ENCODE measurements at places on chromosomes 7 and 10.

- DNase-seq, result no peak
These were observed 13.2 kb downstream of the PCLO start for GRCh38 chr7:83149466-83149865.

GRCh38 chr10:118908557-118909256 is 120.8 kb upstream of the NANOS1 start:
- no peak for DNase-seq

- no peak for DNase-seq
These were observed 443.7 kb upstream of the LRRN3 start for GRCh38 chr7:110647266-110647665.

DNA sequence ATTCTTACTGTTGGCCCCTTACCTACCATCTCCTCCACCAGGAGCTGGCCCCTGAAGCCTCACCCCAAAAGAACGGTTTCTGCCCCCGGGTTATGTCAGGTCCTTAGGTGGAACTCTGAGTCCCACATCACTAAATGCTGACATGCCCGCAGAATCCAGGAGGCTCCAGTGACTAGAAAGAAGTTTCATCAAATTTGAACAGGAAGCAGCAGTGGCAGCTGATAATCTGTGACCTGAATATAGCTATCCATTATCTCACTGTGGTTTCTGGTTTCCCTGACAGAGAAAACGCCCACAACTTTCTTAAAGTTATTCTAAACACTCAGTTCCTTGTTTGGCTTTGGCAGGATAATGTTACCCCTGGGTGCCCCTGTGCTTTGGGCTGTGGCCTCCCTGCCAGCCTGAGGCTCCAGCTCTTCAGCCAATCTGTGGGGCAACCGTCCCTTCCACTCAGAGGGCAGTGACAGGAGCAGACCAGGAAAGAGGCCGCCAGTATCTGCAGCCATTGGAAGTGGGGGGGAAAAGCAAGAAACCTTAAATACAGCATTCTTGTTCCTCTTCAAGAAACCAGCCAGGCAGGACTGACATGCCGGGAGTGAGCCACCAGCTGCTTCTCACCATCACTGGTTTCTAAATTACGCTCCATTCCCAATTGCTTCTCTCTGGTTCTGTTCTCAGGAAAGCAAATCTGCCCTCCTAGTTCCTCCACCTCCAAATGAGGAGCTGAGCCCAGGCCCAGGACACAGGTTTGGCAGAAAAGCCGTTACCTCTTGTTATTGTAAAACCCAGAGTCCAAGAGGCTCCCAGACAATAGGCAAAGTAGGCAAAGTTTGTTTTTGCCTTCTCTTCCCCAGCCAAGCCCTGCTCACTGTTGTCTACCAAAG is 41.2 kb upstream of the VCL start:
- DNase-seq, result no peak

GRCh38 chr7:139118234-139118804 is 8.8 kb upstream of the ZC3HAV1 start:
- DNase-seq, result peak; percentile 89

GRCh38 chr7:148665221-148665620 is 33.5 kb upstream of the CUL1 start:
- DNase-seq, result no peak

- DNase-seq, result no peak
These were observed 189.7 kb downstream of the ZNF248 start for GRCh38 chr10:37667736-37668135.

- peak; percentile 80 for DNase-seq
These were observed 468.7 kb downstream of the KCNMA1 start for GRCh38 chr10:77168861-77169260.

DNA sequence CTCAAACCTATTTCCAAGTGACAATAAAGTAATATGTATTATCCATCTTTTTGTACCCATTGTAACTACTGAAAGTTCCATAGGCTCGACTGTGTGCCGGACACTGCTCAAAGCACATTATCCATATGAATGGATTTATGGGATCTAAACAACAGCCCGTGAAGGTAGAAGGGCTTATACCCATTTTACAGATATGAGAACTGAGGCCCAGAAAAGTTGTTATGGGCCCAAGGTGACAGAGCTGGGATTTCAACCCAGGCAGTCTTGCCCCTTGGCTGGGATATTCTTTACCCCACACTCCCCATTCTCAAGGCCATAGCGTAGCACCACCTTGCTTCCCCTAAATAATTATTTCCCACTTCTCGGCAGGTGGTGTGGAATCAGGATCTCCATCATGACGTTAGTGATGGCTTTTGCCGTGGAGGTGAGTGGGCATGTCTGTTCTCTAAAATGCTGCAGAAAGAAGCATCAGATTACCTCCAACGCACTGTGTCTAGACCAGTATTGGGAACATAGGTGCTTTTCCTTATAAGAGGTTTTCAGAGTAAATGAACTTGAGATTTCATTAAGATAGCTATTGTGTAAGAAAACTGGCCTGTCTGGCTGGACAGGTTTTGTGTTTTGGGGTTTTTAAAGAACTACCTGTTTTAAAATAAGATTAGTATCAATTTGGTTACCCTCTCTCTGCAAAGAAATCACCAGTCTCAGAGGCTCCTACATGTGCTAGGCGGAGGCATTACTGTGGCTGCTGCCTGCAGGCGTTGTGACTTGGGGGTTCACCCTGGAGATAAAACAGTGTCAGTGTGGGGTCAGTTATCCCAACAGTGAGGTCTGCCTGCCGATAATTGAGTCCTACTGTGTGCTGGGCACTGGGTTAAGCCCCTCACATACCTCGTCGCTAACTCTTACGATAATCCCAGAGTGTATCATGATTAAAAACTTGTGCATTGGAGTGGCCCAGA is 85.1 kb upstream of the SDK1 start:
- DNase-seq, result peak; percentile 21

DNA sequence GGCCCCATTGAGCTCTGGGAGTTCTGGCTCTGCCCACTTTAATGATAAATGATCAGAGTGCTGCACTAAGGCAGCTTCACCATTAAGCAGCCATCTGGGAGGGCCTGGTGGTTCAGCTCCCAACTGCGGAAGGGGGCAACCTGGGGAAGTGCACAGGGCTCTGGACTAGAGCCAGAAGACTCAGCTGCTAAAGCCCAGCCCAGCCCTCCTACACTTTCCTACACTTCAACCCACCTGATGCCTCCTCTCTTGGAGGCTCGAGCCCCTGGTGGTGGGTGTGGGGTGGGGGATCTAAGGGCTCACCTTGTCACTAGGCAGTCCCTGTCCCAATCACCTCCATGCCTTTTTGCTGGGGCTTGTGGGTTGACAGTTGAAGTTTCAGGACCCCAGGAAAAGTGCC is 60.6 kb upstream of the ANTXRL start:
- DNase-seq, result no peak

DNA sequence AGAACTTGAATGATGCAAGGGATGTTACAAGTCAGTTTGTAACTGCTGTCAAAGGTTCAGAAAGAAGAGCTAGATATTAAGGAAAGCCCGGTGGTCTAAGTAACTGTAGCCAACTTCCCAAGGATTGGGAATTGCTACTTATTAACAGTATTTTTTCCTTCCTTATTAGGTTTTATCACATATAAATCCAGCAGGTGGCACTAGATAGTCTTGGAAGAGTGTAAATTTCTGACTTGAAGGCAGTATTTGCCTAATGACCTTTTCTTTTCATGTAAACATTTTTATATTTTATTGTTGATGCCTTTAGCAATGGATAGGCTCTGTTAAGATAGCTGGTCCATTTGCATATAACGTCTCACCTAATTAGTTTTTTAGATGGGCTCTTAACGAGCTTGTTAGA is 51.2 kb downstream of the ANLN start:
- peak; percentile 39 for DNase-seq

- peak; percentile 66 for DNase-seq
These were observed 129.0 kb downstream of the BICC1 start for GRCh38 chr10:58641708-58642107.

DNA sequence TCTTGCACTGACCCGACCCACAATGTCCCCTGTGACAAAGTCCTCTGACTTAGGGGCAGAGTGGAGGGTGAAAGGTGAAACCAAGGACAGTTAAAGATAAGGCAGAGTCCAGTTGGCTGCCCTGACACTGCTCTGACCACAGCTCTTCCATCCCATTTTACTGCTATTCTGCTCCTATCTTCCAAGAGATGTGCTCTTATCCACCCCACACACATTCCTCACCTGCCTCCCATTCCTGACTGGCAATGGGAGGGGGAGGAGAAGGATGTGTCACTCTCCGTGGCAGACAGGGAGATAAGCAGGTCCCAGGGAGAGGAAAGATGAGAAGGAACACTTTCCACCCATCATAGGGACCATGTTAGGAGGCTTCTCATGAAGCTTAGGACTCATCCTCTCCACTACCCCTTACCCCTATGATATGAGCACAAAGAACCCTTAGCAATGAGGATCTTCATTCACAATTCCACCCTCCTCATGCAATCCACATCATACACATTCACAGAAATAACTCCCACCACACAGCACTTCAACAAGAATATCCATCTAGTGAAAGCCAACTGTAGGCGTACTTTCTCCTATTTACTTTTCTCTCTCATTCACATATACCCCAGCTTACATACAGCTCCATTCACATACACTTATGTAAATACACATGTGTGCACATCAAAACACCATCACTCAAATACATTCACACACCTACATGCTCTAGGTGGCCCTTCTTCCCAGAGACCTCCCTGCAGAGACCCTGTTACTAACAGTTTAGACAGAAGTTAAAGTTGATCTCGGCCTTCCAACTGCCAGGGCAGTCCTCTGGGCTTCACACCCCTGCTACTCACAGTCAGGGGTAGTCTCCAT is 6.6 kb downstream of the SYNPO2L start:
- DNase-seq, result peak; percentile 55

DNA sequence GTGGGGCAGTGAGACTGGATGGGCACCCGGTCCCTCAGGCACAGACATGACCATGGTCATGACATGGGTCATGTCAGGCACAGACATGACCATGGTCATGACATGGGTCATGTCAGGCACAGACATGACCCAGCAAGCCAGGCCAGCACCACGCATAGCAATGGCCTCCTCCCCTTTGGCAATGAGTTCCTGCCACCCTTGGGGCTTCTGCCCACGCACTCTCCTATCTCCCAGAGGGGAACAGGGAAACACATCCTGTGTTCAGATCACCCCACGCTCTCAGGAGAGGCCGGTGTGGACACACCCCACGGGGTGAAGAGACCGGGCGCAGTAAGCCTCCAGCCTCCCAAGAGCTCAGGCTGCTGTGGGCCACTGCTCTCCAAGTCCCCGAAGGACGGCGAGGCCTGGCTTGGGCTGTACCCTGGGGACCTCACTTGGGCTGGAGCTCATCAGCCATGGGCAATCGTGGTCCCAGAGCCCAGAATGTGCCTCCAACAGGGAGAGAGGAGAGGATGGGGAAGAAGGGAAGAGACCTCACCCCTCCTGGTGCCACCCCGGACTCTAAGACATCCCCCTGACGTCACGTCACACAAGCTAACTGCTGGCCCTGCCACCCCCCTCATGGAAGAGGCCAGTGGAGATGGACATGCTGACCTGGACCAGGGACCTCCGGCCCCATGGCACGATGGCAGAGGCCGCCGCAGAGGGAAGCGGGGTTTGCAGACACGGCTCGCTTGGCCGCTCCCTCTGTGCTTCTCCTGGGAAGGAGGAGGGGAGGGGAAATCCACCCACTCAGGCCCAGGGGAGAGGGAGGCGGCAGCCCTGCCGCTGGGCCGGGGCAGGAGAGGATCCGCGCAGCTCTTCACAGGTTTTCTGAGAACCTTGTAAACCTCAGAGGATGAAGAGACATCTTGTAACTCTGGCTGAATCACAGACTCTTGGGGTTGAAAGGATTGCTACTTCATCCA is 269.6 kb downstream of the ELFN1 start:
- peak; percentile 38 for DNase-seq

- no peak for DNase-seq
These were observed 194.4 kb downstream of the NSUN6 start for GRCh38 chr10:18456984-18457383.

GRCh38 chr7:159145490-159145855 is 806 bp upstream of the VIPR2 start:
- no peak for DNase-seq

- peak; percentile 93 for DNase-seq
These were observed 26.6 kb downstream of the RPP38 start for GRCh38 chr10:15123749-15124184.

DNA sequence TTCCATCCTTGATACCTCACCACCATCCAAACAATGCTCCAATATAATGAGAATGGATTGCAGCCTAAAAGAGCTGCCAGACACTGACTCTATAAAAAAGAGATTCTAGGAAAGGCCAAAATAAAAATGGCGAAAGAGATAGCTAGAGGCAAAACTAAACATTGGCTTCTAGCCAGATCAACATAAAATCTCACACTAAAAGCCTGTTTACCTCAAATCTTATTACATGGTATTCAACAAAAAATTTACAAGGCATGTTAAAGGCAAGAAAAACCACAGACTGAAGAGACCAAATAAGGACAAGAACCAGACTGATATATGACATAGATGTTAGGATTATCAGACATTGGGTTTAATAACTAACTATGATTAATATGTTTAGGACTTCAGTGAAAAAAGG is 1127.0 kb downstream of the DNAJB9 start:
- no peak for DNase-seq

DNA sequence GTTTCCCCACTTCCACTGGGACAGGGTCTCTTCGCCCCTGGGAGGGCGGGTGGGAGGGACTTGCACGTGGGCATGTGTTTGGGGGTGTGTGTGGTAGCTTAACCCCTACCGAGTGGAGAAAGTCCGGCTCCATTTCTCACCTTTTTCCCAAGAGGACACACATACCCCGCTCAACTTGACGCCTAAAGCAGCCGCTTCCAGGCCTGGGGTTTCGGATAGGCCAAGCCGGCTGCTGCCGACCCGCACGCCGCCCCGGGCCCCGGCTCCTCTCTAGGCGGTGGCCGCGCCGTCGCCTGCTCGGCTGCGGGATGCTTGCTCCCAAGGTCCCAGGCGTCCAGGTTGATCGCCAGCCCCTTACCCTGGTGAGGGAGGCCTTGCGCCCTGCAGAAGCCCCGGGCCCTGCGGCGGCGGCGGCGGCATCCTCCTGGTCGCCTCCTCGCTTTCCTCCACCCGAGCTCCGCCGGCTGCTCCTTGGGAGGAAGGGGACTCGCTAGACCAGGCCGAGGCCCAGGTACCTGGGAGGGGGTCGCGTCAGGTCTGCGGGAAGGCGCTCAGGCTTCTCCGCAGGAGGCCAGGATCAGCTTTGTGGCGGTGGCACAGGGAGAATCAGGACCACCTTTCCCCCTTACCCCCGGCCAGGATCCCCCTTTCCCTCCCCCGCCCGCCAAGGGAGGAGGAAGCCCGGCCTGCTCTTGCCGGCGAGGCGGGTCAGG is 3.2 kb upstream of the GATA3 start:
- no peak for DNase-seq

Measured in epithelial cell of esophagus (primary cell).